ENCODE measurements at places on chromosomes 12 and 14. TPM values are rescaled to one million over a fixed set of nuclear protein-coding genes. Genes with fewer than 3 reads are reported as not detected.

- DNase-seq: no peak
These were observed 501.4 kb upstream of the RGS6 start for GRCh38 chr14:71430678-71431376.

- peak; percentile 78 for DNase-seq
These were observed 6.5 kb upstream of the CDK2AP1 start for GRCh38 chr12:123278101-123278627.

DNA sequence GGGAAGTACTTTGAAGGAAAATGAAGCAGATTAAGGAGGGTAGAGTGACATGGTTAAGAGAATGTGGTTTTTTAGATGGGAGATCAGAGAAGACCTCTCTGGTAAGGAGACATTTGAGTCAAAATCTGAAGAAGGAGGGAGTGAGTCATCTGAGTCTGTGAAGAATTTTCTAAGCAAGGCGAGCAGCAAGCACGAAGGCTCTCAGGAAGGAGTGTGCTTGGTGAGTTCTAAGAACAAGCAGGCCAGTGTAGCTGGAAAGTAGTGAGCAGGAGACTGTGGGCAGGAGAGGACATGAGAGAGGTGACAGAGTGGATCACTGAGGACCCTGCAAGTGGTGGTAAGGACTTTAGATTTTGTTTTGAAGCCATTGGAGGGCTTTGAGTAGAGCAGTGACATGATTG lies 76.3 kb upstream of the FUT8 start:
- no peak for DNase-seq

DNA sequence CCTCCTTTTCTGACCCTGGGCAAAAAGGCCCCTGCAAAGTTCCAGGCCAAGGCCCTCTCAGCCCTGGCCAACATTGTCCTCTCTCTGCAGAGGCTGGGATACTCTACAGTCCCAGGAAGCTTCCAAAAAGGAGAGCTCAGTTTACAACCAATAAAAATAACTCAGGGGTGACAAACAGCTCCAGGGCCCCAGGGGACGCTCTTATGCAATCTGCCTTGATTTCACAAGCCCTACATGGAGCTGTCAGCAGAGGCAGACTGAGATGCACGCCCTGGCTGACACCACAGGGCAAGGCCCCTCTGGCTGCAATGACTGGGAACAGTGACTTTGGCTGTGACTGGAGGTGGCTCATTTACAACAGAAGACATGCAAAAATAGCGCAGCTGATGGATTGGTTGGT lies 129.0 kb upstream of the MED13L start:
- no peak for DNase-seq

- peak; percentile 67 for DNase-seq
These were observed 15.5 kb downstream of the E2F7 start for GRCh38 chr12:77049767-77050353.

GRCh38 chr12:61991661-61992060 lies 268.5 kb upstream of the USP15 start:
- DNase-seq: no peak

- no peak for DNase-seq
These were observed 9.2 kb downstream of the HEBP1 start for GRCh38 chr12:12990700-12991468.

DNA sequence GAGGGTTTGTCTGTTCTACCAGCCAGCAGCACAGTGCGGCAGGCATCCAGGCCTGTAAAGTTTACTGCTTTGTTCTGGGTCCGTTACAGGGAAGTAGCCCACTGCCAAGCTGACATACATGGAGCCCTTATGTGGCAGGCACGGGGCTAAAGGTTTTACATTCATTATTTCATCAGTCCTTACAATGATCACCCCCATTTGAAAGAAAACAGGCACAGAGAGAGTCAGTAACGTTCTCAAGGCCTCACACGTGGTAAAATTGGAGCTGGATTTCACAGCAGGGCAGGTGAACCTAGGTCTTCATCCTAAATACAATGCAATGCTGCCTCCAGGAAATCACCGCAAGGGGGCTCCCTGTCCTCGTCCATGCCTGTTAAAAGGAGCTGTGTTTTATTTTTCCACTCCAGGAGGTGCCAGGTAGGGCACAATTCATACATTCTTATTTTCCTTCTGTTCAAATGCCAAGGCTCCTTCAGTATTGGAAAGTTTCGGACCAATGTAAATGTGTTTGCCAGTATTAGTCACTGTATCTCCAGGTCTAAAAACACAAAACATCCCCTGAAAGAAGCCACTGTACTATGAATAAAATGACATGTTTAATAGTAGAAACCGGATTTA lies 172.2 kb upstream of the GZMB start:
- DNase-seq: peak; percentile 5

The FBXO34 gene
- total RNA-seq: 27.5 TPM

All from B cell (primary cell).